ENCODE measurements at places on chromosomes 13 and 19.

DNA sequence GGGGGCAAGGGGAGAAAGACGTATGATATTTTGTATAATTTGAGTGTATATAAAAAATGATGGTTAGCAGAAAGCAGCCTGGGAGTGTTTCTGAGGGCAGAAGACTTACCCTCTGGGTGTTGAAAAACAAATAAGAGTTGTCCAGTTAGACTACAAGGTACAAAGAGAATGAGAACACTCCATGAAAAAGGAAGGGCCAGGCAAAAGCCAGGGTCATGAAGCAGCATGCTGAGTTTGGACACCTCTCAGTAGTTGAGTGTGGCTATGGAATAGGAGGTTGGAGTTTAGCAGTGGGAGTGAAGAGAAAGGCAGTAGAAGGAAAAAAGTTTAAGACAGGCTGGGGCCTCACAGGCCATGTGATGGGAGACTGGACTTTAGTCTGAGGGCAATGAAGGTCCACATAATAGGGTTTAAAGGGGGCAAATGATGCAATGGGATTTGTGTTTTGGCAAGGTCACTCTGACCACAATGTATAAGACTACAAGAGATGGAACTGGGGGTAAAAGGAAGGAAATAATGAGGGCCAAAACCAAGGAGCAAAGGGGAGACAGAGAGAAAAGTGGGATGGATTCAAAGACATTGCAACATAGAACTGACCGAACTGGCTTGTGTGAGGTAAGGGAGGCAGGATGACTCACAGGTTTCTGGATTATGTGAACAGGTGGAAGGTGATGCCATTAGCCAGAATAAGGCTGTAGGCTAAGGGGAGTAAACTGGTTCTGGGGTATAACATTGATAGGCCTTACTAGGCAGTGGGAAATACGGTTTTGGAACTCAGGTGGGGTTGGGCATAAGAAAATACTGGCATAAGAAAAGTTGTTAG is 76.6 kb downstream of the SERP2 start:
- DNase-seq, result no peak

DNA sequence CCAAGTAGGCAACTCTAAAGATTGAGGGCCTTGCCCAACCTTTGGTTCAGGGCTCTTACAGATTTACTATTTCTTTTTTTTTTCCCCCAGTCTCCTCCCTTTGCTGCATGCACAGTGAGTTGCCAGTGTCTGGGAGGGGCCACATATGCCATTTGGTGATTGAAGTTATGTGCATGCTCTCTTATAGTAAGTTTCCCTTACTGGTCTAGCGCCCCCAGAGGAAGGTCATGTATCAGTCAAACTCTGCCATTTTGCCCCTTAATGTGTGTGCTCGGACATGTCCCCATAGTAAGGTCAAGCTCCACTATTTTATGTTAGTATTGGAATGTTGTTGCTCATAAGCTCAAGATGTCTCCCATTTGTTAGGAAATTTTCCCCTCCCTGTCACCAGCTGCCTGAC is 1138.0 kb upstream of the SLC10A2 start:
- no peak for DNase-seq

DNA sequence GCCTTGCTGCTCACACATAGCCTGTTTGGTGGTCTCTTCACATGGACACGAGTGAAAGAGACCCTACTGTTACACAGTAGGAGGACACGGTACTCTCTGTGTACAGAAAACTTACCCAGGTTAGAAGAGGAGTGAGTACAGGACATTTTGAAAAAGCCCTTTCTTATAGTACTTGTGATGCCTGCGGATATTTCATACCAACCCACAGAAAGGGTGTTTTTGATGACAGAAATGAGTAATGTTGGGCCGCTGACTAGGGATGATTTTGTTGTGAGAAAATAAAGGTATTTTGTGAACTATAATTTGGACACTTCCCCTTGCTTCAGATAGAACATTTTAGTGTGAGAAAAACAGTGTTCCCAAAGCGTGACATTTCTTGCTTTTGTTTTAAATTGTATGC is 18.2 kb downstream of the NUDT15 start:
- DNase-seq, result no peak

DNA sequence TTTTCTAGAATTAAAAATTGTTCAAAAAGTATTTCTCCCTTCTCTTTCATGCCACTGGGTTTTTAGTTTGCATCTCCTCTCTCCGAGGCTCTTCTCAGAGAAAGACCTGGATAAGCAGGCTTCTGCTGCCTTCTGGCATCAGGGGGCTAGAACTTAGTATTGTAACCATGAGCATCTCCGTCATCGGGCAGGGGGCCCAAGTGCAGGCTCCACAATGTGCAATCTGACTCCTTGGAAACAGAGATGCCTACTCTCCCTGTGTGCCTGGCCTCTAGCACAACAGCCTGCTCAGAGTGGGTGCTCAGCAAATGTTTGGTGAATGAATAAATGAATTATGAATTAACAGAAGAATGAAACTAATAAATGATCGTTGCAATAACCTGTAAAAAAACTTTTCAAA is 45.6 kb upstream of the MTIF3 start:
- DNase-seq, result no peak

GRCh38 chr19:4034048-4035017 is 26.8 kb downstream of the PIAS4 start:
- DNase-seq, result no peak

DNA sequence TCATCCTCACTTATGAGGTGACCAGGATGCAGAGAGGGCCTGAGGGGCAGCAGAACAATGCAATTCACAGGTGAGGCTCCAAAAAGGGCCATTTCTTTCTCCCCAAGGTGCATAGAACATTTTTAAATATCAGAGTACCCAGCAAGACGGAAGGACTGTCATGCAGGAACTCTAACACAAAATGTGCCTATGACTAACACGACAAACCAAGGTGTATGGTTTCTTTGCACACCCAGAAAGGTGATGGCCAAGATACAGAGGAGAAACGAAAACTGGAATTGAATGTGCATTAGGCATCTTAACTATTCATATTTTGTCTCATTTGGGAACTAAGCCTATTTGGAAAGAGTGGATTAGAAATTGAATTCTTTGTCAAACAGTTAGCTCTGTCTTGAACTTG is 29.9 kb downstream of the SHISA2 start:
- no peak for DNase-seq

DNA sequence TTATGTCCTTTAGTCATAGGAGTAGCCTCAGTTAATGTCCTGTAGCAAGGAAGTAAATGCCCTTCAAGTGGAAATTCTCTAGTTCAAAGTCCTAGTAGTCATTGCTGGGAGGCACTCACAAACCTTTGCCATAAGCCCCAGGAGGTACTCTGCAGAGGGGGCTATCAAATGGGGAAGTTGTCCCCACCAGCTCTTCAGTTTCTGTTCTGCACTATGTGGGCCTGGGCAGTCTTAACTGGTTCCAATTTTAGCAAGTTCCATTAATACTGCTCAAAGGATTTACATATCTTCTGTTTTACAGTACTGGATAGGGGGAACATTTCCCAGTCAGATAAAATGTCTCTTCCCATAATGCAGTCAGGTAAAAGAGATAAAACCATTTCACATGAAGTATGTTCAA is 101.3 kb downstream of the B3GLCT start:
- no peak for DNase-seq

DNA sequence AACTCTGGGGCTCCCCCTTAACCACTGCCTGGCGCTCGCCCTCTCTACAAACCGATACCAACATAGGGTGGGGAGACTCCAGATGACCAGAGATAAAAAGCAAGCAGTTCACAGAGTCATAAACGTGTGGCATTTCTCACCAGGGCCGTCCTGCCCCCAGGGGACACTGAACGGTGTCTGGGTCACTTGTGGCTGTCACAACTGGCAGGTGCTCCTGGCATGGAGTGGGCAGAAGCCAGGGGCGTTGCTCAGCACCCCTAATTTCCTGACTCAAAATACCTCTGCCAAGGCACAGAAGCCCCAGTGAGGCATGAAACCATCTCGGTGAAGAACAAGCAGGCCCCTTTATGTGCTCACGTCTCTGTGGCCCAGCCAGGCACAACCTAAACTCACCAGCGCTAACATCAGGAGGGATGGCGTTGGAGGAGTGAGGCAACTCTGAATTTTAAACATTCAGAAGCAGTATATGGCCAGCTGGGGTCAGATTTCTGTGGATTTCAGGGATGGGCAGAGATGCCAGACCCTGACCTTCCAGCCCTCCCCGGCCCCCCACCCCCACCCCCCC is 1.8 kb downstream of the PIP5K1C start:
- DNase-seq, result no peak
